Esophagus muscularis mucosa (tissue), 4 donors: ENCODE measurements at places on chromosomes 7 and 10. TPM values are rescaled to one million over a fixed set of nuclear protein-coding genes. Genes with fewer than 3 reads are reported as not detected.

DNA sequence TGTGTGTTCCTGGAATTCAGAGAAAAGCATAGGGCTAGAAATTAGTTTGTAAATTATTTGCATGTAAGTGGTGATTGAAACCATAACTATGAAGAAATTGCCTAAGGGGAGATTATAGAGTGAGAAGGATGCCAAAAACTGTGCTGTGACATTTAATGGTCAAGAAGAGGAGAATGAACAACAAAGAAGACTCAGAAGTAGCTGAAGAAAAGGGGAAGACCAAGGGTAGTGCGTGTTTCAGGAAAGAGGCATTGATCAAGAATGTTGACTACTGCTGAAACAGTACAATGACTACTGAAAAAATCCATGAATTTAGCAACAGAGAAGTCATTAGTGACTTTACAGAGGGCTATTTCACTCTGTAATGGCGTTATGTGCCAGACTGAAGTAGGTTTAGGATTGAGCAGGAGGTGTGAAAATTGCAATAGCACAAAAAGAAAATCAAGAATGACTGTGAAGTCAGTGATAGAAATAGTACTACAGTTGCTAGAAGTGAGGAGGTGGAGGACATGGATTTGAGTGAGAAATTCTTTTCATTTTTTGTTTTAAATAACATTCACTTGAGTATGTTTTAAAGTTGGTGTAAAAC is 28.9 kb upstream of the SAMD9L start:
- H3K4me3 ChIP-seq, result no peak overlapping the region
- H3K27ac ChIP-seq, result no peak overlapping the region
- H3K36me3 ChIP-seq, result no peaks in the 10 kb centered on the region
- no peaks in the 10 kb centered on the region for H3K4me1 ChIP-seq

DNA sequence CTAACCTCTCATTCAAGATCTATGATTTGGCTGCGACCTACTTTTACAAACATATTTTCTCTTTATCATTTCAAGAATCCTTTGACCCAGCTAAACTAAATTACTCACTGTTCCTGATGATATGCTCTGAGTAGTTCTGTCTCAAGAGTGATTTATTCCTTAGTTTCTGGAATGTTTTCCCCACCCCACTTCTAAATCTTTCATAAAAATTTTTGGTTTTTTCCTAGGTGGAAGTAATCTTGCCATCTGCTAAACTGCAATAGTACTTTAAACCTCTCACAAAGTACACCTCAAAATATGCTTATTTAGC is 170.8 kb downstream of the DNAJC1 start:
- H3K36me3 ChIP-seq, result peaks cover 6% of the 10 kb centered on the region
- DNase-seq, result no peak
- H3K4me3 ChIP-seq, result no peak overlapping the region

DNA sequence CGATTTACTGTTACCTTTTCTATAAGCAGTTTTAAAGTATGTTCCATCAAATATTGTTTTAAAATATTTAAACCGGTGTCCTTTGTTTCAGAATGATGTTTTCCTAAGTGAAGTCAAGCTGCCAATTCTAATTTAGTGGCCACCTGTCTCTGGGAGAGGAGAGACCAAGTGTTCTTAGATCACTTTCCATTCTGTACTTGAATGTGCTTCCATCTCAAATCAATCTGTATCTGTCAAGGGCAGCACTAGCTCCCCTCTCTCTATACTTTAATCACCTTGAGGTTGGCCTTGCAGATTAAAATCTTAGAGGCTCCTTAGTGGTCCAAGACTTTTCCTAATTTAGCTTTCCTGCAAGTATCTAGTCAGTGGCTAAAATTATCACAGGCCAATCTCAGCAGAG is 49.6 kb downstream of the LGI1 start:
- no peak overlapping the region for H3K4me3 ChIP-seq
- no peak for DNase-seq
- no peaks in the 10 kb centered on the region for H3K36me3 ChIP-seq
- no peaks in the 10 kb centered on the region for H3K27me3 ChIP-seq

SH2D4B gene
- total RNA-seq, result 0.42 TPM

- DNase-seq, result no peak
- H3K4me1 ChIP-seq, result peaks cover 15% of the 10 kb centered on the region
- H3K36me3 ChIP-seq, result peaks cover 8% of the 10 kb centered on the region
These were observed 174.4 kb downstream of the ST7 start for GRCh38 chr7:117127585-117128168.

GRCh38 chr10:132839061-132839460 is 53.1 kb upstream of the NKX6-2 start:
- H3K27ac ChIP-seq, result no peak overlapping the region
- H3K4me1 ChIP-seq, result no peaks in the 10 kb centered on the region
- no peak for DNase-seq
- H3K36me3 ChIP-seq, result no peaks in the 10 kb centered on the region
- peaks cover 20% of the 10 kb centered on the region for H3K27me3 ChIP-seq
- no peak overlapping the region for H3K4me3 ChIP-seq

SLC18A2 gene
- 2.8 TPM for total RNA-seq

GRCh38 chr7:131570401-131570800 is 14.0 kb upstream of the PODXL start:
- no peak overlapping the region for H3K4me3 ChIP-seq
- DNase-seq, result no peak
- H3K36me3 ChIP-seq, result no peaks in the 10 kb centered on the region
- no peaks in the 10 kb centered on the region for H3K4me1 ChIP-seq
- H3K27me3 ChIP-seq, result no peaks in the 10 kb centered on the region

SLC26A5 gene
- not detected for total RNA-seq

HTR5A gene
- not detected for total RNA-seq

GRCh38 chr10:68074031-68074774 is 880 bp downstream of the HERC4 start:
- peaks cover 40% of the 10 kb centered on the region for H3K4me1 ChIP-seq
- DNase-seq, result no peak
- H3K4me3 ChIP-seq, result peak overlapping the region; percentile 90
- peaks cover 11% of the 10 kb centered on the region for H3K36me3 ChIP-seq
- no peaks in the 10 kb centered on the region for H3K27me3 ChIP-seq
- H3K27ac ChIP-seq, result peak overlapping the region; percentile 99

- no peak for DNase-seq
- H3K4me3 ChIP-seq, result no peak overlapping the region
- no peaks in the 10 kb centered on the region for H3K36me3 ChIP-seq
- H3K4me1 ChIP-seq, result no peaks in the 10 kb centered on the region
These were observed 21.8 kb upstream of the DUSP5 start for GRCh38 chr10:110475722-110476515.

SPDYE9 gene
- total RNA-seq, result not detected

DNA sequence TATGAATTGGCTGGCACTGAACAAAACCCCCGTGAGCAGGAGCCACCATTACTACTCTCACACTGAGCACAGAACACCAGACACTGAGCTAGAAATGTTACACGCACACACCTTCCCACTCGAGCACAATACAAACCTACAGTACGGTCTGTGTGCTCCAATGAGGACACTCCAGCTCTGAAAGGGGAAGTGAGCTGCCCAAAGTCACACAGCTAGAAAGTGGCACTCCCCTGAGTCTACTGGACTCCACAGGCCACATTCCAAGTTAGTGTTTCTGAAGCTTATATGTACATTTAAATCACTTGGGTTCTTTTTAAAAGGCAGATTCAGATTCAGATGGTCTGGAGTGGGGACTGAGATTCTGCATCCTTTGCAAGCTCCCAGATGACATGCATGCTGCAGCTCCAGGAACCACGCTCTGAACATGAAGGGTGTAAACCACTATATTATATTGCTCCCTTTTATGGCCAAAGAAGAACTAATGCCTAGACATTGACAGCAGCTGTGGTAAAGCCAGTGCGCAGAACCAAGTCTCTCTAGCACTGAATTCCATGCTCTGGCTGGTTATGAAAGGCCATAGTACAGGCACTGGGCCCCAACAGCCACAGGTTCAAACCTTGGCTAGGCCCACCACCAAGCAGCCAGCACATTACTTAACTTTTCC is 77.1 kb downstream of the FRMPD2 start:
- no peaks in the 10 kb centered on the region for H3K36me3 ChIP-seq
- no peaks in the 10 kb centered on the region for H3K27me3 ChIP-seq
- H3K4me3 ChIP-seq, result no peak overlapping the region
- no peak overlapping the region for H3K27ac ChIP-seq

DNA sequence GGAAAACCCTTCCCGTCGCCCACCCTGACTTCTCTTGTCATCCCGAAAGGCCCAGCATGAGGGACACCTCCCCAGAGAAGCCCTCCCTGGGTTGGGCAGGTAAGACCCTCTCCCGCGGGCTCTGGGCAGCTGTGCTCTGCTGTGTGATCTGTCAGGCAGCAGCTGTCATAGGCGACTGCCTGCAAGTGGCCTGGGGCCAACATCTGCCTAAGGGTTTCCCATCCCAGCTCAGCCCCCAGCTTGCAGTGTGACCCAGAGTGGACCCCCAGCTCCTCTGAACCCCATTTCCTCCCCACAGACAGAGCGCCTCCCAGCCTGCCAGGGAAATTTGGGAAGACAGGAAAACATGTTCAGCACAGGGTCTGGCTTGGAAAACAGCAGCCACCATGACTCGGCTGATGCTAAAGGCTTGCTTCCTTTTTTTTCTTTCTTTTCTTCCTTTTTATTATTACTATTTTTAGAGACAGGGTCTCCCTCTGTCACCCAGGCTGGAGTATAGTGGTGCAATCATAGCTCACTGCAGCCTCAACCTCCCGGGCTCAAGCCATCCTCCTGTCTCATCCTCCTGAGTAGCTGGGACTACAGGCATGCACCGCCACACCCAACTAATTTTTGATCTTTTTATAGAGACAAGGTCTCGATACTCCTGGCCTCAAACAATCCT is 18.3 kb upstream of the TNRC18 start:
- H3K4me1 ChIP-seq, result peaks cover 16% of the 10 kb centered on the region
- no peak overlapping the region for H3K27ac ChIP-seq
- H3K36me3 ChIP-seq, result peaks cover 3% of the 10 kb centered on the region
- H3K4me3 ChIP-seq, result no peak overlapping the region

LAMB4 gene
- 0.75 TPM for total RNA-seq

- H3K4me1 ChIP-seq, result peaks cover 66% of the 10 kb centered on the region
- no peak for DNase-seq
- H3K27me3 ChIP-seq, result no peaks in the 10 kb centered on the region
- no peak overlapping the region for H3K4me3 ChIP-seq
- no peaks in the 10 kb centered on the region for H3K36me3 ChIP-seq
These were observed 125.8 kb downstream of the MAD1L1 start for GRCh38 chr7:2106924-2107323.

HSPB1 gene
- 1,715 TPM for total RNA-seq

DNA sequence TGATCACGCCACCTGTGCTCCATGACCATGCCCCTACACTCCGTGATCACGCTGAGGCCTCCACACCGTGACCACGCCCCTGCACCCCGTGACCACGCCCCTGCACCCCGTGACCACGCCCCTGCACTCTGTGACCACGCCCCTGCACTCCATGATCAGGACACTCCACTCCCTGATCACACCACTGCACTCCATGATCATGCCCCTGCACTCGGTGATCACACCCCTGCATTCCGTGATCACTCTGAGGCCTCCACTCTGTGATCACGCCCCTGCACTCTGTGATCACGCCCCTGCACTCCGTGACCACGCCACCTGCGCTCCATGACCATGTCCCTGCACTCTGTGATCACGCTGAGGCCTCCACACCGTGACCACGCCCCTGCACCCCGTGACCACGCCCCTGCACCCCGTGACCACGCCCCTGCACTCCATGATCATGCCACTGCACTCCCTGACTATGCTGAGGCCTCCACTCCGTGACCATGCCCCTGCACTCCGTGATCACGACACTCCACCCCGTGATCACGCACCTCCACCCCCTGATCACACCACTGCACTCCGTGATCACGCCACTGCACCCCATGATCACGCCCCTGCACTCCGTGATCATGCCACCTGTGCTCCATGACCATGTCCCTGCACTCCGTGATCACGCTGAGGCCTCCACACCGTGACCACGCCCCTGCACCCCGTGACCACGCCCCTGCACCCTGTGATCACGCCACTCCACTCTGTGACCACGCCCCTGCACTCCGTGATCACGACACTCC is 27.7 kb downstream of the STK32C start:
- DNase-seq, result no peak
- H3K4me1 ChIP-seq, result peaks cover 5% of the 10 kb centered on the region
- H3K36me3 ChIP-seq, result no peaks in the 10 kb centered on the region
- no peak overlapping the region for H3K27ac ChIP-seq

TMEM72 gene
- total RNA-seq, result not detected

SLC13A4 gene
- total RNA-seq, result not detected

DNA sequence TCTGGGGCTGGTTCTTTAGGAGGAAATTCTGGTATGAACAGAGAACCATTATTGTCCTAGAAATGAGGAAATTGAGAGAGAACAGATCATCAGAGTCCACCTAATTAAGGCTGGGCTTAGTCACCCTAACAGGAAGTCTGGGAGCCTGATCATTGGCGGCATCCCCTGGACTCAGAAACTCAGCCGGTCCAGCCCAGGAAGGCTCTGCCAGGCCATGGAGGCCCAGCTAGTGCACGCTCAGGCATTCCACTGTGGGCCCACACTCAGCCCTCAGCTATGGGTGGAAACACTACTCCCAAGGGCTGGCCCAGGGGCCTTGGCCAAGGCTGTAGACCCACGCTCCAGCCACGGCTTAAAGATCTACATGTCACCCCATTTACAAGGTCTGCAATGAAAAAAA is 109.2 kb downstream of the PTPN20 start:
- peaks cover 4% of the 10 kb centered on the region for H3K4me1 ChIP-seq
- no peak overlapping the region for H3K4me3 ChIP-seq
- H3K27ac ChIP-seq, result no peak overlapping the region
- no peak for DNase-seq
